ENCODE measurements at places on chromosomes 7 and 10. TPM values are rescaled to one million over a fixed set of nuclear protein-coding genes. Genes with fewer than 3 reads are reported as not detected.

DNA sequence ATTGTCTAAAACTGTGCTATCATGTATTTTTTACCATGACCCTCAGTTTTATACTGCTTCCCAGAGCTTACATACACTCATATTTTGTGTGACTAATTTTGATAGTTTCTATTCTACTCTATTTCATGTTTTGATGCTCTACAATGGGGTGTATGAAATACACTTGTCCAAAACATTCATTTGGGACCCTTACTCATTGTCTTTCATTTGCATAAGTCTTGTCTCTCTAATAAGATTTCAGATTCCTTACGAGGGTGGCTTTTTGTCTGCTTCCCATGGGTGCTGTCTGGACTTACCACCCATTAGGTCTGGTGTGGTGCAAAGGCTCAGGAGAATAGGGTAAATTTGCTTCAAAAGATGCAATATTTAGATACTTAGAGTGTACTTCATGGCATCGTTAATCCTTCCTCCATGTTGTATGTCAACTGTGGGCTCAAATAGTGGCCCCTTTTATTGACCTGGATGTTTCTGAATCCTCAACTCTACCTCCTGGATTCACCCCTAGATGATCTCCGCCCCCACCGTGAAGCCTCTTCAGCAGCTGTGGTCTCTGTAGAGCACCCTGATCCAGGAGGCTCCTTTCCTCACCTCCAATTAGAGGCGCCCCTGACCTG lies 3.6 kb upstream of the GIMAP5 start:
- DNase-seq: no peak

DNA sequence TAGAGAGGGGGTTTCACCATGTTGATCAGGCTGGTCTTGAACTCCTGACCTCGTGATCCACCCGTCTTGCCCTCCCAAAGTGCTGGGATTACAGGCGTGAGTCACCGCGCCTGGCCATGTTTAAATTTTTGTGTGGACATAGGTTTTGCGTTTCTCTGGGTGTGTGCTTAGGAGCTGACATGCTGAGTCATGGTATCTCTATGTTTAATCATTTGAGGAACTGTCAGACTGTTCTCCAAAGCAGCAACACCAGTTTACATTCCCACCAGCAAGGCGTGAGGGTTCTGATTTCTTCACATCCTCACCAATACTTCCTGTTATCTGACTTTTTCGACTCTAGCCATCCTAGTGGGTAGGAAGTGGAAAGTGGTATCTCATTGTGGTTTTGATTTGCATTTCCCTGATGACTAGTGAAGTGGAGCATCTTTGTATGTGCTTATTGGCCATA lies 153.7 kb downstream of the DNAJB6 start:
- DNase-seq: peak; percentile 80

DNA sequence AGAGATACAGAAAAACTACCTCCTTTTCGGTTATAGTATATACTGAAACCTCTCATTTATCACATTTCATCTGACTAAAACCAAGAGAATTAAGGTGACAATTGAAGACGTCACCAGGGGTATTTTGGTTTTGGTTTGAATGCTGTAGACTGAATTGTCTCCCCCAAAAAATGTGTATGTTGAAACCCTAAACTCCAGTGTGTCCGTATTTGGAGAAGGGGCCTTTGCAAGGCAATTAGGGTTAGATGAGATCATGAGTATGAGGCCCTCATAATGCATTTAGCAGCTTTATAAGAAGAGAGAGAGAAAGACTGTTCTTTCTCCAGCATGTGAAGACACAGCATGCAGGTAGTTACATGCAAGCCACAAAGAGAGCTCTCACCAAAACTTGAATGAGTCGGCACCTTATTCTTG lies 59.5 kb downstream of the CACNA2D1 start:
- DNase-seq: no peak

DNA sequence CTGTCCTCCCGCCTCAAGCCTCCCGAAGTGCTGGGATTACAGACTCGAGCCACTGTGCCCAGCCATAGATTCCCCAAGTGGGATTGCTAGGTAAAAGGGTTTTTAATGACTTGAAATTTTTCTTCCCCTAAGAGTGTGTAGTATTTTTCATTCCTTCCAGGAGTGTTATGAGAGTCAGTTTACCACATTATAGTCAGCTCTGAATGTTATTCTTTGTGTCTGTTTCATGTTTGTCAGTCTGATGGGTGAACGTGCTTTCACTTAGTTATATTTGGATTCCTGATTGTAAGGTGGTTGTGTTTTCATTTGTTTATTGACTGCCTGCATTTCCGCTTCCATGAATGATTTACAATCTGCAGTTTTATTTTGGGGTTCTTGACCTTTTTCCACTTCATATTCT lies 6.3 kb downstream of the ZNF212 start:
- no peak for DNase-seq

Gene COBL
- not detected for total RNA-seq

DNA sequence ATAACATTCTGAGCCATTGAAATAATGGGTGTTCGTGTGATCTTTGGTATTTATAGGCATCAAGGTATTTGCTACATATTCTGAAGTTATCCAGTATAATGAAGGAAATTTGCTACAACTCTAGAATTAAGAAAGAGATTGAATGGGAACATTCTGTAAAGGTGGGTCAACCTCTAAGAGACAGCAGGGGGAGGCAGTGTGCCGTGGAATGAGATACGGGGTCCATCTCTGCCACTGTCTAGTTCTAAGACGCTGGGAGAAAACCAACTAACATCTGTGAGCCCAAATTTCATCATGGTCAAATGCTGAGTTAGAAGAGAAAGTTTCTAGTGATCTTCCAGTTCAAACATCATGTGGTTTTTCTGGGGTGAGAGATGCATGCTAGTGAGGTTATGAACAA lies 368.9 kb downstream of the SORCS1 start:
- DNase-seq: no peak

Gene JCAD
- 0.56 TPM for total RNA-seq

- DNase-seq: peak; percentile 69
Measured at GRCh38 chr7:2870471-2870931, 26.4 kb upstream of the GNA12 start.

DNA sequence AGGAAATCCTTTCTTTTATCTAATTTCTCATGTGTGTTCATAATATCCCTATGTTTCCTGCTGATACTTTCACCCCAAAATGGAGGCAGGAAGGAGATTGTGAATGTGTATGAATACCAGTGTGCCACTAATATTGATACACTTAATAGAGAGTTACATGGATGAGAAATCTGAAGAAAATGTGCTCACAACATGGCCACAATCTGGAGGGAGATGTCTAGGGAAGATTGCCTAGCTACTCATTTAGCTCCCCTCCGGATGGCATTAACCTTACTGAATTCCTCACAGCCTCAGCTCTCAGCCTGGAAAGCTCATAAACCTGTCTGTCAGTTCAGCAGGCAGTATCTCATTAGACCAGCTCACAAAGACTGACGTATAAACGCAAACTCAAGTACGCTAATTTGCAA lies 23.4 kb upstream of the DMTF1 start:
- no peak for DNase-seq

DNA sequence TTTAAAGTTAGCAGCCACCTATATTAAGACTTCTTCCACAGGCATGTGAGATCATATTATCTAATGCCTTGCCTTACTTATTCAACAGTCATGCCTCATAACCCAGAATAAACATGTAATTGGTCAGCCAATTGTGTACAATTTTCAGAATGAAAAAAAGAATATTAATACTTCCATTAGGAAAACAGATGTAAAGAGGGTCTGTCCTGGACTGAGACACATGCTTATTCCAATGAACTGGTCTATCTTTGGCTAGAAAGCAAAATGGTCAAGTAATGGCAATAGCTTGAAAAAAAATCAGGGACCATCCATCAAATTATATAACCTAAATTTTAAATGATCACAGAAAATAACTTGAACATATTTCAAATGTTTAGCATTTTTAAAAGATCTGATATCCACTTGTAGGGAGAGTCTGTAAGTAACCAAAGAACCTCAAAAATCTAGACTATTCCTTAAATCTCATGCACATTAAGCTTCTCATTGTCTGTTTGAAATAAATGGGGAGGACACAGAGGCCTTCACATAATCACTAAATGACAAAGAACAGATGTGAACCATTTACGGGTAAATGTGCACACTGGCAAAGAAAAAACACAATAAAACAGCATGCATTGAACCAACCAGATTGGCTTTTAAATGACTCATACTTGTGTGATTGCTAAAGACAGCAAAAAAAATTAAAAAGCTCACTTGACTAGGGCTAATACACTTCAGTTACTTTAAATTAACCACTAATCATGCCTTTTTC lies 568.8 kb upstream of the PCDH15 start:
- DNase-seq: no peak

- no peak for DNase-seq
Measured at GRCh38 chr10:93397020-93397419, 85.1 kb downstream of the MYOF start.

Gene TFAM
- total RNA-seq: 63.2 TPM

Gene ZNF365
- 0.24 TPM for total RNA-seq

DNA sequence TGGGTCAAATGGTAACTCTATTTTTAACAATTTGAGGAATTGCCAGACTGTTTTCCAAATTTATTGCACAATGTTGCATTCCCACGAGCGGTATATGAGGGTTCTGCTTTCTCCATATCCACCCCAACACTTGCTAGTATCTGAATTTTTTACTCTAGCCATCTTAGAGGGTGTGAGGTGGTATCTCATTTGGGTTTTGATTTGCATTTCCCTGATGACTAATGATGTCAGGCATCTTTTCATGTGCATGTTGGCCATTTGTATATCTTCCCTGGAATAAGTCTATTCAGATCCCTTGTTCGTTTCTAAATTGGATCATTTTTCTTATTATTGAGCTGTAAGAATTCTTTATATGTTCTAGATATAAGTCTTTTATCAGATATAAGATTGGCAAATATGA lies 97.7 kb downstream of the TPK1 start:
- DNase-seq: no peak

Gene DGKI
- total RNA-seq: not detected

Gene DBF4
- total RNA-seq: 46.5 TPM

- no peak for DNase-seq
Measured at GRCh38 chr7:43485580-43485979, 97.3 kb upstream of the STK17A start.

DNA sequence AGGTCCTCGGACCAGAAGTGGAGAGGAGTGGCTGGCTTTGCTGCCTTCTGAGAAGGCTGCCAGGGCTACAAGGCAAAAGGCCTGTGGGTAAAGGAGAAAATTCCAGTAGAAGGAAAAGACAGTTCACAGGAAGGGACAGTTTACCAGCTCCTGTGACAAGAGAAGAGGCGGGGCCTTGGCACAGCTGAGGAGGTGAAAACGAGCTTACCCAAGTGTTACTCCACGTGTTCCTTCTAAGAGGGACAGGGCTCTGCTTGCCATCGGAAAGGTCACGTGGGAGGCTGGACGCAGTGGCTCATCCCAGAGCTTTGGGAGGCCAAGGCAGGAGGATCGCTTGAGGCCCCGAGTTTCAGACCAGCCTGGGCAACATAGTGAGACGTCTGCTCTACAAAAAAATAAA lies 129.4 kb upstream of the ZNF746 start:
- no peak for DNase-seq

GRCh38 chr10:118374404-118374803 lies 32.3 kb upstream of the FAM204A start:
- DNase-seq: no peak

- DNase-seq: no peak
Measured at GRCh38 chr10:78255796-78256638, 222.4 kb downstream of the RPS24 start.

- no peak for DNase-seq
Measured at GRCh38 chr10:94680544-94680943, 3.0 kb upstream of the CYP2C18 start.

DNA sequence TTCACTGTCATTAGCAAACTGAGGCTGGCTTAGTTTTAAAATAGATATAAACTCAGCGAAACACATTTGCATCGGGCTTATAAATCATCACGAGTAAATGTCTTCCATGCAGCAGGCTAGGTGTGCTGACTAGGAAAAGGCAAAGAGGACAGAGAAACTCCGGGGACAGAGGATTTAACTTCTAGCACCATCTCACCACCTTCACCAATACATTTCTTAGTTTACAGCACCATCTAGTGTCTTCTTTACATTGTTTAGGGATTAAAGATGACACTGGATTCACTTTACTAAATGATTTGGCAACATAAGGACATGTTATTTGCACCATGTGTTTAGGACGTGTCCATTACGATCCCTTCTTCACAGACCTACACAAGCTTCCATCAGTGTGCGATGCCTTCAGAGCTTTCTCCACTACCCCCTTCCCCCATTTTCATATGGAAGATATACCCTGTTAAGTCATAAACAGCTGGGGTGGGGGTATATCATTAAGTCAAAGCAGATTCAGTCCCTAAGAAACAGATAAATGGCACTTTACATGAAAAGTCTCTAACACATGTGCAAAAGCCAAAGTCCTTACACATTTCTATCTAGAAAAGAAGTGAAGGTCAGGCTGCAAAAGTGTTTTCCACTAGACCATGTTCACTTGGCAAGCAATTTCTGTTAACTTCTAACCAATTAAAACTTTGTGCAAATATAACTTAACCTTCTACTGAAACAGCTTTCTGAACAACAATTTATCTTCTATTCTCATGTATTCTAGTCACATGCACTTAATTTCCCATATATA lies 103.3 kb downstream of the GRB10 start:
- no peak for DNase-seq

Gene KNDC1
- 0.05 TPM for total RNA-seq

GRCh38 chr7:26278770-26279169 lies 12.9 kb upstream of the SNX10 start:
- DNase-seq: no peak

Gene SFXN2
- 32.0 TPM for total RNA-seq

Gene GNAT3
- total RNA-seq: not detected

GRCh38 chr7:27166531-27167505 lies 1.5 kb upstream of the HOXA9 start:
- no peak for DNase-seq

Gene NPC1L1
- total RNA-seq: 0.22 TPM

- DNase-seq: no peak
Measured at GRCh38 chr10:88892222-88892967, 12.3 kb downstream of the STAMBPL1 start.

Gene FAM24B
- total RNA-seq: 9.9 TPM

DNA sequence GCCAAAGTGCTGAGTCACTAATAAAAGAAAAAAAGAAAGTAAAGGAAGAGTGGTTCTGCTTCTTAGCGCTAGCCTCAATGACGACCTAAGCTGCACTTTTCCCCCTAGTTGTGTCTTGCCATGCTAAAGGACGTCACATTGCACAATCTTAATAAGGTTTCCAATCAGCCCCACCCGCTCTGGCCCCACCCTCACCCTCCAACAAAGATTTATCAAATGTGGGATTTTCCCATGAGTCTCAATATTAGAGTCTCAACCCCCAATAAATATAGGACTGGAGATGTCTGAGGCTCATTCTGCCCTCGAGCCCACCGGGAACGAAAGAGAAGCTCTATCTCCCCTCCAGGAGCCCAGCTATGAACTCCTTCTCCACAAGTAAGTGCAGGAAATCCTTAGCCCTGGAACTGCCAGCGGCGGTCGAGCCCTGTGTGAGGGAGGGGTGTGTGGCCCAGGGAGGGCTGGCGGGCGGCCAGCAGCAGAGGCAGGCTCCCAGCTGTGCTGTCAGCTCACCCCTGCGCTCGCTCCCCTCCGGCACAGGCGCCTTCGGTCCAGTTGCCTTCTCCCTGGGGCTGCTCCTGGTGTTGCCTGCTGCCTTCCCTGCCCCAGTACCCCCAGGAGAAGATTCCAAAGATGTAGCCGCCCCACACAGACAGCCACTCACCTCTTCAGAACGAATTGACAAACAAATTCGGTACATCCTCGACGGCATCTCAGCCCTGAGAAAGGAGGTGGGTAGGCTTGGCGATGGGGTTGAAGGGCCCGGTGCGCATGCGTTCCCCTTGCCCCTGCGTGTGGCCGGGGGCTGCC lies at the start of gene IL6:
Gene IL6, plus strand, starts transcription at position 294 of the 807 bp plus-strand sequence. Its CDS starts 63 bp downstream, at position 357.
- DNase-seq: peak; percentile 19

- no peak for DNase-seq
Measured at GRCh38 chr10:101014966-101015581, 15.5 kb downstream of the LZTS2 start.

Data from naive thymus-derived CD4-positive, alpha-beta T cell (primary cell).